Iris pigment epithelial cell (primary cell): ENCODE measurements at places on chromosomes 1 and 21.

DNA sequence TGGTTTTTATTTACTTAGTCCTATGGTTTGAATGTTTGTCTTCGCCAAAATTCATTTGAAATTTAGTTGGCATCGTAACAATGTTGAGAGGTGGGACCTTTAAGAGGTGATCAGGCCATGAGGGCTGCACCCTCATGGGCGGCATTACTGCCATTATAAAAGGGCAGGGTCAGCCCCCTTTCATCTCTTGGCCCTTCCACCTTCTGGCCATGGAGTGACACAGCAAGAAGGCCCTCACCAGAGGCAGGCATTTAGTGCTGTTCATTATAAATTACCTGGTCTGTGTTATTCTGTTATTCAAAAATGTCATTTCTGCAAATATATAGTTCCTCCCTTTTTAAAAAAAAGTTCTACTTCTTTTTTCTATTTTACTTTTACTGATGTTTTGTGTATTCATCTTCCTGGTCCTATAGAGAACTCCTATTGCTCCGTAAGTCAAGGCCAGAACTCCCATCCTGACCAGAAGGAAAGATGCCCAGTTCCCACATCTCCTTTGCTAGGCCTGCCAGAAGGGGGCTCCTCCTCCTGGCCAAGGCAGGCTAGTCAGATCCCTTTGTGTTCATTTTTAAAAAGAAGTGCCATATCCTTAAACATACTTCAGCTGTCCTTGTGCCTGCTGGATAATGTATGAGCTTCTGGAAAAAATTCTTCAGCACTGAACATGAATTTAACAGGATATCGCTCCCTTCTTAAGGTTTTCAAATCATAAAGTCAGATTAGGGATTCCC, 10.0 kb upstream of the LBR start:
- no peak for DNase-seq

DNA sequence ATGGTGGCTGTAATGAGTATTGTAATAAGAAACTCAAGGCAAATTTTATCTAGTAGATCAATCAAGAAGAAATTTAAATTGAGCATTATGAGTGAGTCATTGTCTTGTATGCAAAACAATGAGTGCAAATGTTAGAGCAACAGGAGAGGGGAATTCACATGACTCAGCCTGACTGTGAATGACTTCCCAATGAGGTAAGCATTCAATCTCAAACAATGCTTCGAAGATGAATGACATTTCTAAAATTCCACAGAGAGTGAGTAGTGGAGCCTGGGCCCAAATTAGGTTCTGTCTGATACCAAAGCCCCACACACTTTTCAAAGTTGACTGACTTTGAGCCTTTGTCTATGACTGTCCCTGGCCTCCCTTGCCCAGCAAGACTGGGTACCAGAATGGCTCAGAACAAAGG, 738.0 kb downstream of the PTPRU start:
- peak; percentile 81 for DNase-seq

GRCh38 chr1:186113461-186113860, 261.6 kb downstream of the TPR start:
- DNase-seq, result no peak

DNA sequence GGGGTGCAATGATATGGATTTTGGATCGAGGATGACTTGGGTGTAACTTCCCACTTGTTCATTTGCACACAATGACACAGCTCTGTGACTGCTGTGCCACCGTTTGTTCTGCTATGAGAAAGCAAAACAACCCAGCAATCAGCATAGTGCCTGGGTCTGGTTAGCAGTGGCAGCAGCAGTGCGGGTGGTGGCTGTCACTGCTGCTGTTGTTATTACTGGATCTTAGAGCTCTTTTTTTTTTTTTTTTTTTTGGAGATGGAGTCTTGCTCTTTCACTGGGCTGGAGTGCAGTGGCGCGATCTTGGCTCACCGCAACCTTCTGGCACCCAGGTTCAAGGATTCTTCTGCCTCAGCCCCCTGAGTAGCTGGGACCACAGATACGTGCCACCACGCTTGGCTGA, 56.9 kb downstream of the TBCE start:
- no peak for DNase-seq

- DNase-seq, result no peak
Observed at GRCh38 chr1:156887734-156888133, 5.8 kb upstream of the PEAR1 start.

DNA sequence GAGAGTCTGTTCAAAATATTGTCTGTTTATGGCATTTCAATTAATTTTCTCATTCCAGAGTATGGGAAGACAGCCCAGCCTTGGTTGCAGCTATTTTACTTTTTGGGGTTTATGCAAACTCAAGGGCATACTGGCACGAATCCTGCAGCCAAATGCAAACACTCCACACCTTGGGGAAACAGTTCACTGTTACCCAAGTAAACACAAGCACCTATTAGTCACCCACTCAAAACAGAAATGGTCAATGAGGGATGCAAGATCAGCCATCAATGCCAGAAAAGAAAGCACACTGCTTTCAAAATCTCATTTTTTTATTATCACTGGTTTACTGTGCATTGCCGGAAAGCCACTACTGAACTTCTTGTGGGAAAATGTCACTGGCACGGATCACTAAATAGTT, 170.6 kb downstream of the RUNX1 start:
- no peak for DNase-seq

DNA sequence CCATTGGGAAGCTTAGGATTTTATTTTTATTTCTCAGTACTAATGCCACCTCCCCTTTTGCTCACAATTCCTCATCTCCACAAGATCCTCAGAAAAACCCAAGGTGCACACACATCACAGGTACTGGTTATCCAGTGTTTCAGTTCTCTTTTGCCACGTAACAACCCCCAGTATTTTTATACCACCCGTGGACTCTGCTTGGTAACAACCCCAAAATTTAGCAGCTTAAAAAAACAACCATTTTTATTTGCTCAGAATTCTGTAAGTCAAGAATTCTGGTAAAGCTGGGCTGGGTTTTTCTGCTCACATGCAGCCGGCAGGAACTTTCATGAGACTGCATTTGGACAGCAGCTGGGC, 180.0 kb downstream of the KAZN start:
- DNase-seq, result no peak

- no peak for DNase-seq
Observed at GRCh38 chr1:10945991-10946509, 66.4 kb upstream of the TARDBP start.

- no peak for DNase-seq
Observed at GRCh38 chr1:40133839-40134238, 27.3 kb upstream of the RLF start.

GRCh38 chr1:92995441-92996430, 34.5 kb upstream of the DIPK1A start:
- no peak for DNase-seq

GRCh38 chr1:19348441-19349198, 36.5 kb downstream of the SLC66A1 start:
- no peak for DNase-seq

GRCh38 chr1:212077028-212077427, 41.5 kb downstream of the DTL start:
- DNase-seq, result peak; percentile 25

DNA sequence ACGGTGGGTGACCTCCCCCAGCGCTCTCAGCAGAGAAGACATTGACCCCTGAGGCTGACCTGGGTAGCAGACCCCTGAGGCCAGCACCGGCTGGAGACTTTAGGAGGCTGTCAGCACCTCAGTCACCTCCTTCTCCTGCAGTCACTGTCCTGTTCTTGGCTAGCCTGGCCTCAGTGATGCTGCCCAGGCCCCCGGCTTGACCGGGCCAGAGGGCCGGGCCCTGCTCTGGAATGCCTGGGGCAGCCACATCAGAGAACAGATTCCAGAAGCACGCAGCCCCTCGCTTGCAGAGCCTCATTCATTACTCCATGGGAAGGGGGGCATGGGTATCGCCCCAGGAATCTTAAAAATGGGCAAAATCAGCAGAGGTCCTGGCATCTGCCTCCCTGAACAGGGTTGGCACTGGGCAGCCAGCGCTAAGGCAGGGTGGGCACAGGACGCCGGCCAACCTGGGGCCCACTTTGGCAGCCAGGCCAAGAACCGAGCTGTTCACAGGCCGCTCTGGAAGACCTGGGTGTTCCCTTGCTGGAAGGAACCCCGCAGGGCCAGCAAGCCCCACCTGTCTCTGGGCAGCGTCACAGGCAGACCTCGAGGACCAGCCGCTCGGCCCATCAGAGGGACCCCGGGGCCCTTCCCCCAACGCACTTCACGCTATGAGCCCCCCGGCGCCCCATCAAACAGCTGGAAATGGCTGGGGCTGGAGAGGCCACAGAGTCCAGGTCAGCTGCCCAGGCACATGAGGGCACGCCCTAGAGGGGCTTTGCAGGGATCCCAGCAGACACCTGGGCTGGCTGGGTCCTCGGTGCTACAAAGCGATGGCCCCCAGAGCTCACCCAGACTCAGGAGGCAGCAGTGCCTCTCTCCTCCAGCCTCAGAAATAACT, 45.1 kb downstream of the MEGF6 start:
- no peak for DNase-seq

- DNase-seq, result no peak
Observed at GRCh38 chr1:12171206-12172041, 4.6 kb downstream of the TNFRSF1B start.

DNA sequence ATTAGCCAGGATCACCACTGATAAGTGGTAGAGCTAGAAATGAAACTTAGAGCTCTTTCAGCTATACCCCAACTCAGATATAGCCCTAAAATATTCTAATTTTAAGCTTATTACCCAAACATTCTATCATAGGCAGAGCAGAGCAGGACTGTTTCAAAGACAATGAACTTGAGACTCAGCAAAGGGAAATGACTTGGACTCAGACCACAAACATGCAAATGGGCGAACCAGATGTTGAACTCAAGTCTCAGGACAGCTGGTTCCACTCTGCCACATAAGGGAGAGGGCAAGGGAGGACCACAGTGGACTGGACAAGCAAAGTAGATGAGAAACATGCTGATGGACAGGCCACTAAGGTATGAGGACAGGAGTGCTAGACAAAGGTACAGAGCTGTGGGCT, 315.3 kb downstream of the OMA1 start:
- DNase-seq, result no peak

GRCh38 chr1:23126801-23127200, 41.9 kb downstream of the LUZP1 start:
- DNase-seq, result peak; percentile 91

DNA sequence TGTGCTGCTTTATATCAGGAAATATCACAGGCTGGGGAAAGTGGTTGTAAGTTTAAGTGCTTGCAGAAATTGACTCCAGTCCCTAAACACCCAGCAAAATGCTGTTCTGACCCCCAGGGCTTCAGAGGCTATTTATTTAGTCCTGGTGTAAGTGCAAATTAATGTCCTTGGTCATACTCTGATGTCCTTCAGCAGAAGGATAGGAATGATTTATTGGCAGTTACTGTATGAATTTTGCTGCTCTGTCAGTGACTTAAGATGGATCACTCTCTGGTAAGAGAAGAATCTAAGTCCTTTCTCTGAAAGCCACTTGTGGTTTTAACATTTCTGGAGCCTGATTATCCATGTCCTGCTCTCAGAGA, 21.9 kb downstream of the FAM20B start:
- DNase-seq, result no peak

- no peak for DNase-seq
Observed at GRCh38 chr1:236303675-236304074, 21.9 kb upstream of the ERO1B start.

GRCh38 chr1:180386745-180387367, 115.5 kb downstream of the ACBD6 start:
- DNase-seq, result no peak

GRCh38 chr21:33680870-33681269, 38.6 kb downstream of the ITSN1 start:
- no peak for DNase-seq

DNA sequence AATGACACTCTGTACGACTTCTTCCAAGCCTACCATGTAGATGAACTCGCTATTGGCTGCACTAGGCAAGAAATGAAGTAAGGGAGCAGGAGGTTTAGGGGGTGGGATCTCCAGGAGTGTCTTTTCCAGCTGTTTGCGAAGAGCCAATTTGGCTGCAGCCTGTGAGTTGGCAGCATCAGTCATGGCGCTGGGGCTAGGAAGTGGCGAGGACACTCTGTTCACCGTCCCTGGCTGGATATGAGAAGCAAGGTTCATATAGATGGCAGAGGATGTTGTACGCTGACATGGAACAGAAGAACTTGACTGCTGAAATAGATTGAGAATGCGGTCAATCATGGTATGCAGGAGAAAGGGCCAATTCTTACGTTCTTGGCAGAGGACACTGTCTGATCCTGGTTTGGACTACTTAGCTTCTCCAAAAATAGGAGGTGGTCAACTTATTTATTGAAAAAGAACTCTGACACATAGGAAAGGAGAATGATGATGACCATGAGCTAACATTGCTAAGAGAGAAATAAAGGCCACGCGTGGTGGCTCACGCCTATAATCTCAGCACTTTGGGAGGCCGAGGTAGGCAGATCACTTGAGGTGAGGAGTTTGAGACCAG, 41.2 kb downstream of the SLC27A3 start:
- DNase-seq, result no peak

DNA sequence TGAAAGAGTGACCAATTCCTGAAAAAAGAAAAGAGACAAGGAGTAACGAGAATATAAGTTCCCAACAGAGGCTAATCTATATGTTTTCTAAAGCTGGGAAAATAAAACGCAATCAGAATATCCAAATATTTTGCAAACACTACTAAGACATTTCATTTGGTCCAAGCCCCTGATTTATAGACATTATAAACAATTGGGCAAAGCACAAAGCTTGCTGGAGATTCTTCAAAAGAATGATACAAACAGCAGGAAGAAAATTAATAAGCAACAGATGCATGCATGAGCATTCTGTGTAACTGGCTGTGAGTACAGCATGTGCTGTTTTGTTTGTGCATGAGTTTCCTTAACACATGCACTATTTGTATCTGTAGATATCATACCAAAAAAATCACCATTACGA, 552.9 kb downstream of the LTN1 start:
- DNase-seq, result peak; percentile 32

GRCh38 chr1:24199291-24199900, 12.3 kb upstream of the IFNLR1 start:
- DNase-seq, result peak; percentile 46

DNA sequence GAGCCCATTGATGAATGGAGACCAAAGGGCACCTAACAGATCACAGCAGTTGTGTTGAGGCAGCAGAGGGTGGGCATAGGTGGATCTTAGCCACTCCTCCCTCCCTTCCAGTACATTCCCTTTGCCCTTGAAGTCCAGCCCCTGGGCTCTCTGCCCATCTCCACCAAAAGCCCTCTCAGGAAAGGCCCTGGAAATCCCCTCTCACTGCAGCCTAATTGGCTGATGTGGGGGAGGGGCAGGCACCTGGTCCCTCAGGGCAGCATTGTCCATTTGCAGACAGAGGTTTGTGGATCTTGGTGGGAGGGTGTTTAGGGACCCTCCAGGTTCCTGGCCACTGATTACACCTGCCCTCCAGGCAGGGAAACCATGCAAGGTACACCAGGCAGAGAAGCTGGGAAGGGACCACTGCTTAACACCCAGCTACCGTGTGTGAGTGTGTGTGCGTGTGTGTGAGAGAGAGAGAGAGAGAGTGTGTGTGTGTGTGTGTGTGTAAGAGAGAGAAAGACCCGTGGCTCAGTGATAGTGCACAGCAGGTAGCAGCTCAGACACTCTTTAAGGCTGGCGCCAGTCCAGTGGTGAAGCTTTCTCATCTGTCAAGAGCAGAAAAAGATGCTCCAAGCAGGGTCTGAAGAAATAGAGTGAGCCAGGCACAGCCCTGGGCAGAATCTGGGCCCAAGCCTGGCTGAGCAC, 71.1 kb downstream of the MATN1 start:
- no peak for DNase-seq
